Camera-type eye (tissue), 1 donor: ENCODE measurements at places on chromosomes 5 and 9. TPM values are rescaled to one million over a fixed set of nuclear protein-coding genes. Genes with fewer than 3 reads are reported as not detected.

IFNB1 gene
- total RNA-seq: not detected

INSL6 gene
- total RNA-seq: not detected

PRRX2 gene
- 7.9 TPM for total RNA-seq

OR1J2 gene
- not detected for total RNA-seq

NUTM2F gene
- total RNA-seq: not detected

FCHO2 gene
- total RNA-seq: 47.1 TPM

SPATA31A3 gene
- total RNA-seq: not detected

CDH9 gene
- 1.6 TPM for total RNA-seq

AK3 gene
- 44.0 TPM for total RNA-seq

PAEP gene
- not detected for total RNA-seq

GABBR2 gene
- total RNA-seq: 37.1 TPM

GPR150 gene
- not detected for total RNA-seq

SLC6A18 gene
- total RNA-seq: not detected

BTNL9 gene
- total RNA-seq: 4.7 TPM

LRRTM2 gene
- total RNA-seq: 124 TPM

SERINC5 gene
- 42.6 TPM for total RNA-seq

BRD9 gene
- 47.8 TPM for total RNA-seq

PCDHB16 gene
- 9.2 TPM for total RNA-seq

FCN1 gene
- total RNA-seq: 4.9 TPM
